ENCODE measurements at places on chromosomes 12 and 14.

DNA sequence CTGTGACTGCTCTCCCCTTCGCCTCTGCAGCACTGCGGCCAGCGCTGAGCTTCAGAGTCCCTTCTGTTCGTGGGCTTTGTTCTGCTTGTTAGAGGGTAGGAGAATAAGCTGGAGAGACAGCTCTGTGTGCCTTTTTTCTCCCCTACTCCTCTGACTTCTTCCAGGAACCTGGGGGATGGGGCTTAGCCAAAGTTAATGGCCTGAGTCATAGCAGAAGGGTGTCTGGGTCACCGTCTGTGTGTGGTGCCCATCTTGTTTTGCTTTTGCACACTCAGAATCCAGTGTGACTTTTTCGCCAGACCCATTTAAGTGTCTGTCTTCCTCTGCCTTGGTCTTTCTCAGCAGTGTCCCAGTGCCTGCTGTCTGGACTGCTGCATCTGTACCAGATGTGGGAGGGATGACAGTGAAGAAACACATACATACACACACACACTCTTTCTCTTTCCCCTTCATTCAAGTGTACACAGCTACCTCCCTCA, 3.0 kb downstream of the KIF5A start:
- DNase-seq, result no peak

DNA sequence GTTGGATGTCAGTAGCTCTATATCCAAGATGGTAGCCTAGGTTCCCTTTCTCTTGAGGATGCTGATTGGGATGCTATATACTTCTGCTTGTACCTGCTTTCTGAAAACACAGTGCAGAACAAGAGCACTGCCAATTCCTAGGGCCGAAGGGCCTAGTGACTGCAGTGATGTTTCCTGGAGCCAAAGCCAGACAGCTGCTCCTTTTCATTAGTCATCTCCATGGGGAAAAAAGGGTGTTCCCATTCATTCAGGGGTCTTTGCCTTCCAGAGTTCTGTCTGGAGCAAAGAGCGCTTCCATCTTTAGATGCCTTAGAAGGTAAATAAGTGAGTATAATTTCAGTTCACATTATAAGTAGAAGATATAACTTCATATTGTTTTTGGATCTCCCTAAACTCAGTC, 85.5 kb downstream of the PTPRB start:
- DNase-seq, result no peak

DNA sequence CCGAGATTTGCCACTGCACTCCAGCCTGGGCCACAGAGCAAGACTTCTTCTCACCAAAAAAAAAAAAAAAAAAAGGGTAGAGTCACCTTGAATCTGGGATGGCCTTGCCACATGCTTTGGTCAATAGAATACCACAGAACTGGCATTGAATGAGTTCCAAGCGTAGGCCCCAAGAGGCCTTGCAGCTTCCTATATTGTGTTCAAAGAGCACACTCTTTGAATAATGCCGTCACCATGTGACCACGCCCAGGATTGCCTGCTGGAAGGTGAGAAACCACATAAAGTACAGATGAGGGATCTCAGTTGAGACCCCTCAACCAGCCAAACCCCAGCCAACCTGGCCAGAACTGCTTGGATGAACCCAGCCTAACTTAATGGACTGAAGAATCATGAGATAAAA, 239.2 kb upstream of the AMIGO2 start:
- DNase-seq, result no peak

- DNase-seq, result no peak
Observed at GRCh38 chr14:22303589-22304195, 285.3 kb downstream of the DAD1 start.

- no peak for DNase-seq
Observed at GRCh38 chr14:33408291-33408690, 469.6 kb downstream of the NPAS3 start.

GRCh38 chr12:94001691-94002090, 146.7 kb upstream of the PLXNC1 start:
- no peak for DNase-seq

DNA sequence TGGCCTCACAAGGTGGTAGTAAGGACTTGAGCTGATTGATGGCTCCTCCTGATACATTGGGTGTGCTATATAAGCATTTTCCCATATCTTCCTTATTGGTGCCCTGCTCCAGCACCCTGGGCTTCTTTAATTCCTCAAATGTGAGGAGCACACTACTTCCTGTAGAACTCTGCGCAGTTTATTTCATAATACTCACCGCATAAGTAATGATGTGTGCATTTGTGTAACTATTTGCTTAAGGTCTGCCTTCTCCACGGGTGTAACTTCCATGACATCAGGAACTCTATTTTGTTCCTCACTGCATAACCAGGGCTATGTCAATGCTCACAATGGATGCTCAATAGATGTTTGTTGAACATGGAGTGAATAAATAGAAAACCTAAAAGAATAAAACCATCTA, 392.2 kb downstream of the SEC23A start:
- DNase-seq, result no peak
